ENCODE measurements at places on chromosomes 3 and 15.

GRCh38 chr3:185350841-185351240, 12.1 kb upstream of the MAP3K13 start:
- DNase-seq, result no peak

- no peak for DNase-seq
These were observed 815.9 kb downstream of the VGLL3 start for GRCh38 chr3:86175051-86175536.

- DNase-seq, result no peak
These were observed 2.9 kb upstream of the RNF7 start for GRCh38 chr3:141735176-141735575.

DNA sequence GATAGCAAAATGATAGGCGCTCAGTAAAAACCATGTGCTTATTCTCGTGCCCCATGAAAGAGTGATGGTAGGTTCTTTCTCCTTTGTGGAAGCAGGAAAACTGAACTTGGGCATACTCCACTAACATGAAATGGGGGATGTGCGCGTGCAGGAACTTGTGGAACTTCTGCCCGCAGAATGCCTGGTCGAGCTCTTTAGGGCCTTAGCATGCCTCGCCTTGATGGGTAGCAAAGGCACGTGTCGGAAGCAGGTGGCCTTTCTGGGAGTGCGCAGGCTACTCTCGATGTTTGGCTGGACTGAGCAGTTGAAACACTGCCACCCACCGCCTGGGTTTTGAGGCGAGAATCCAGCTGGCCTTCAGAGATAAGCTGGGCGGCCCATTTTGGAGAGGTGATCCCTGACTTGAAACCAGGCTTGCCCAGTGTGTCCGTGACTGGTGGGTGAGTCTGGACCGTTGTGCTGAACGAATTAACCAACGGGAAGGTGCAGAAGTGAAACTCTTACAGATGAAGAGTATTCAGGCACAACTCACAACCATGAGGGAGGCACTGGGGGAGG, 842 bp downstream of the PCCB start:
- DNase-seq, result peak; percentile 71

DNA sequence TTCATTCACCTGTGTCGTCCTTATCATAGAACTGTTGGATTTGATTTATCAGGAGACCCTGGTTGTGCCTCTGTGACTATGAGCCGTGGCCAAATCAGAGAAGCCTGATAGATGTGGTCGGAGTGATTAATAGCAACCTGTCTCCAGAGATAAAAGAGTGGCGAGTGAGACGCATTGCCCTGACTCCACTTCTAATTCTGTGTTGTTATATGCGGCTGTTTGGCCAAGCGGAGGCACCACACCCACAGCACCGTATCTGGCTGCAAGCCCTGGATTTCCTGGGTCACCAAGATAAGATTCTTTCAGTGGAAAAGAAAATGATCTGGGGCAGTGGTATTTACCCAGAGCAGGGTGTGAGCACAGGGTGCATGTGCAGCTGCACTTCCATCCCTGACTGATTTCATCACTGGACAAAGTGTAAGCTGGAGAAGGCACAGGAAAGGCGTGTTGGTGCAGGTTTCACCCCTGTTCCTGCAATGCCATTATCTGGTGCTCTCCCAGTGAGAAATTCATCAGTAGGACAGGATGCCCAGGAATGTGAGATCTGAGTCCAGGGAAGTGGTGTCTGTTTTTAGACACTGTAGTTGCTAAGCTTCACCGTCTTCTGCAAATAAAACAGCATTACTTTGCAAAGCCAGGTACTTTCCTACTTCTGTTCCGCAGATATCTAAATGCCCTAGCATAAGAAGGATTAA, 84.6 kb downstream of the CD47 start:
- DNase-seq, result no peak

GRCh38 chr3:172904711-172905373, 154.3 kb downstream of the ECT2 start:
- no peak for DNase-seq

DNA sequence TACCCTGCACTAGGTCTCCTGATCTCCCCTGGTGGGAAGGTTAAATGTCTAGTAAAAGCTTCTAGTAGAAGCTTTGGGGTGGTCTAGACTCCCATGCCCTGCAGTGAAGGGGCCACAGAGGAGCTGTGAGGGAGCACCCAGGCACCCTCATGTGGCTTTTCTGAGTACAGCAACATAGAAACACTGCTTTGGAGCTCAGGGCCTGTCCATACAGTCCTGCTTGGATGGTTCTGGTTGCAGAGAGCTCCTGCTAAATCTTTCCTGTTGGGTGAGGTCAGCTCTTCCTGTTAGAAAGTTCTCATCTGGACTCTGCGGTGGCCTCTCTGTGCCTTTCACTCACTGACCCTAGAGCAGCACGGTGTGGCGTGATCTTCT, 47.8 kb downstream of the GPD1L start:
- peak; percentile 67 for DNase-seq

DNA sequence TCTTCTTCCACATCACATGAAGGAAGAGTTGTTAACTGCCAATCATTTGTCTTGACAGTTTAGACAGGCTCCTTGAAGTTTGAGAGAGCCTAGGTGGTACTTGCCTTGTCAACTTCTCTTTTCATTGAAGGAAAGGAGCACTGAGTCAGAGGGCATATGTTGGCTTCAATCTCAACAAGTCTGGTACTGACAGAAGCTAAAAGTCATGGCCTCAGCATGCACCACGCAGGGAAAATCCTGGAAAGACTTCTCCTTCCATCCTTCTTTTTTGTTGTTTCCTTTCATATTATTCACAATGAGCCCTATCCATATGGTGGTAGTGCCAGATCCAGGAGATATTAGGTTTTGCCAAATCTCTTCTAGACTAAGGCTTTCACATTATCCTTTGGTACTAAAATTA, 1272.5 kb downstream of the ROBO1 start:
- DNase-seq, result no peak

DNA sequence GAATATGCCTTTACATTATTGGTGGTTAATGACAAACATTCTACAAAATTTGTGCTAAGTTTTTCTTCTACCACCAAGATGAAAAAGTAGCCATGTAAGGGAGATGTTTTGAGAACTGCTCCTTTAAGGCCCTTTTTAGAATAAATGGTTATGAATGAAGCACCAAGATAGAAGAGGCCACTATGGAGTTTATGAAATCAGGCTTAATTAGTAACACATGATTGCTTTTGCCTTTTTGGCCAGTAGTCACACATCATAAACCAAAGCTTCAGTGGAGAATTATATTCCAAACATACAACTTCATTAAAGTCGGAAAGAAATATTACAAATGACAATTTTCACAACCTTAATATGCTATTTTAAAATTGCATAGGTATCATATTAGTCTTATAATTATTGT, 331.7 kb downstream of the RBMS3 start:
- no peak for DNase-seq

- DNase-seq, result no peak
These were observed 2.0 kb downstream of the LIPC start for GRCh38 chr15:58433597-58434333.

DNA sequence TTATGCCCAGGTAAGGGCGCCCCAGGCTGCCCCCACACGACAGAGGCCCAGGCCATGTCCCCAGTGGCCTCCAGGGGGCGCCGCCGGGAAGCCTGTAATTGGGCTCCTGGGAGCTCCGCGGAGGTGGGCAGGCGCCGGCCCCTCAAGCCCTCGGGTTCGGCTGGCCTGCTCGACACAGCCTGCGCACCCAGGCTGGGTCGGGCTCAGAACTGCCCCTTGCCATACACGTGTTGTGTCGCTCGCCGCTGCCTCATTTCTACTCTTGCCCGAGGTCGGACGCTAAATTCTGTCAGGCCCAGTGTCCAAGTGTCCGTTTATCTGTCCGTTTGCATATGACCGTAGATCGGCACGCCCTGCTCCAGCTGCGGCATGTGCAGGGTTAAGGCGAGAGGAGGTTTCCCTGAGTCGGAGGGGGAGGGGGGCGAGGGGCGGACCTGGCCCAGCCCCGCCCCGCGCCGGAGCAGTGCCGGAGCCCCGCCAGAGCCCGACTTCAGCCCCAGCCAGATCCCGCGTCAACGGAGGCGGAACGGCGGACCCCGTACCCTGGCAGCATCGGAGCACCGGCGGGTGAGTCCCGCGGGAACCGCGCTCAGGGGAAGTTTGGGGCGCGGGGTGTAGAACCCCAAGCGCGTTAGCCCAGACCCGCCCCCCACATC, at the start of gene KLHDC8B:
Gene KLHDC8B, plus strand, starts transcription at position 480 of the 656 bp plus-strand sequence. CDS start 1,172 bp downstream, outside the sequence.
- peak; percentile 80 for DNase-seq

DNA sequence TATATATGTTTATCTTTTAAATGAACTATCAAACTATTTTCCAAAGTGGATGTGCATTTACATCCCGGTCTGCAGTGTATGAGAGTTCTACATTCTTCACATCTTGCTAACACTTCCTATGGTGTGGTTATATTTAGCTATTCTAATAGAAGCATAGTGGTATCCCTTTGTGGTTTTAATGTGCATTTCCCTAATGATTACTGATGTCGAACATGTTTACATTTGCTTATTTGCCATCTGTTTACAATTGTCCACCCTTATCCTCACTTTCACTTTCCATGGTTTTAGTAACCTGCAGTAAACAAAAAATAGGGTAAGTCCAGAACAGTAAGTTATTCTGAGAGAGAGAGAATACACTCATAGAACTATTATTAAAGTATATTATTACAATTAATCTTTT, 360.5 kb upstream of the NAALADL2 start:
- DNase-seq, result no peak

- DNase-seq, result no peak
These were observed 55.1 kb downstream of the EXOG start for GRCh38 chr3:38551026-38551832.

DNA sequence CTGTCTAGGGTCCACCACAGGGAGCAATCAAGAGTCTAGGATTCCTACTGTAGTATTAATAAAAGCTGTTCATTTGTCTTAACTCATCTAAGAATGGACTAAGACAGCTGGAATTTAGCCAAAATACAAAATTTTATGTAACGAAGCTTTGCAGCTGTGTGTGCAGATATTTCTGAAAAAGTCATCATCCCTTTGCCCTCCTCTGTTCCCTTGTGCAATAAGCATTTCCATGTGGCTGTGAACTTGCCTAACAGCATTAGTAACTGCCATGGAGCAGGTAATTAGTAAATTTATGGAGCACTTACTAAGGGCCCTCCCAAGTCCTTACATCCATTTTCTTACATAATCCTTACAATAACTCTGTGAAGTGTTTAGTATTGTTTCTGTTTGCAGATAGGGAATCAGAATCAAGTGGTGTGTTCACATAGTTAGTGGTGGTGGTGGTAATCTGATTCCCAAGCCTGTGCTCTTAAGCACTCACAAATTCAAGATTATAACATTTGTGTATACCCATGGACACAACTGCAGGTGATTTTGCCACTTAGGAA, 114.5 kb downstream of the RARB start:
- no peak for DNase-seq

DNA sequence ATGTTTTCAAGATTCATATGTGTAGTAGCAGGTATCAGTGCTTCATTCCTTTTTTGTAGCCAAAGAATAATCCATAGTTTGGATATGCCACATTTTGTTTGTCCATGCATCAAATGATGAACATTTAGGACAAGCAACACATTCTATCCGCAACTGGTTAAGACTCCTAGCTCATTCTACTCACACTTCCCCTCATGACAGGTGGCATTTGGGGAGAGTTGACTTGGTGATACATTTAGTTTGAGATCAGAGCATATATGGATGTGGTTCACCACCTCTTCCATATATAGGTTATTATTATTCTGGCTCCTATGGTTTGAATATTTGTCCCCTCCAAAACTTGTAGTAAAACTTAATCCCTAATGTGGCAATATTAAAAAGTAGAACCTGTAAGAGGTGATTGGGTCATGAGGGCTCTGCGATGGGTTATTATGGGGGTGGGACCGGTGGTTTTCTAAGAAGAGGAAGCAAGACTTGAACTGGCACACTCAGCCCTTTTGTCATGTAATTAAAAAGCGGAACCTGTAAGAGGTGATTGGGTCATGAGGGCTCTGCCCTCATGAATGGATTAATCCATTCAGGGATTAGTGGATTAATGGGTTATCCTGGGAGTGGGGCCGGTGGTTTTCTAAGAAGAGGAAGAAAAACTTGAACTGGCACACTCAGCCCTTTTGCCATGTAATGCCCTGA, 75.3 kb upstream of the HRH1 start:
- no peak for DNase-seq

- no peak for DNase-seq
These were observed 575.4 kb upstream of the GOLIM4 start for GRCh38 chr3:168671091-168671490.

- DNase-seq, result peak; percentile 90
These were observed 99.6 kb downstream of the FNDC3B start for GRCh38 chr3:172138792-172139507.

DNA sequence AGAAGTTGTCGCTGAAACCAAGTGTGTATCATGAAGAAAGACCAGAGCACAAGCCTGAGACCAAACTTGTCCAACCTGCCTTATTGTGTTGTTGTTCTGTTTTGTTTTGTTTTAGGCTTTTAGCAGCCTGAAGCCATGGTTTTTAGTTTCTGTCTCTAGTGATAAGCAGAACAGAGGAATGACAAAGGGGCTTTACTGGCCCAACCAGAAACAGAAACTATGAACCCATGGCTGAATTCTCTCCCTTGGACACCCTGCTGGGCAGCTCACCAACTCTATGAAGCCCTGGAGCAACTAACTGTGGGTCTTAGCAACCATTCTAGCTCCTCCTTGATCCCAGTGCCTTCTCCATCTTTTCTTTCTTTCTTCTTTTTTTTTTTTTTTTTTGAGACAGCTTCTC, 30.3 kb downstream of the HCLS1 start:
- DNase-seq, result no peak

- peak; percentile 21 for DNase-seq
These were observed 40.9 kb upstream of the MYO5C start for GRCh38 chr15:52336529-52336928.

GRCh38 chr15:89998141-89998661, 2.9 kb upstream of the ZNF710 start:
- no peak for DNase-seq

- peak; percentile 85 for DNase-seq
These were observed 32.3 kb downstream of the CBLB start for GRCh38 chr3:105836533-105836932.

GRCh38 chr3:62557450-62557849, 184.1 kb upstream of the FEZF2 start:
- DNase-seq, result no peak

GRCh38 chr3:177197727-177198460, 612 bp upstream of the TBL1XR1 start:
- DNase-seq, result peak; percentile 20

- DNase-seq, result no peak
These were observed 44.6 kb upstream of the COL6A5 start for GRCh38 chr3:130300888-130301287.

DNA sequence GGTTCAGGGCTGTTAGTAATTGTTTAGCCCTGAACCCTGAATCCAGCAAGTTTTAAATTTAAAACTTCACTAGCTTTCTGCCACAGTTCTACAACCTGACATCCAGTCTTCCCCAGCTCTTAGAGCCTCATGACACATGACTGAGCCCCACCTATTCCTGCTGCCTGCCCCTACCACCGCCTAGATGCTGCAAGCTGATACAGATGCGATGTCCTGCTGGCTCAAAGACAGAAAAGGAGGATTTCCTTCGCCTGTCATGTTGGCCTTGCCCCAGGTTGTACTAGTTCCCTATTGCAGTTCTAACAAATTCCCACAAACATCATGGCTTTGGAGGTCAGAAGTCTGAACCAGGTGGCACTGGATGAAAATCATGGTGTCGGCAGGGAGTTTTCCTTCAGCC, 510.6 kb upstream of the PPP2R3A start:
- no peak for DNase-seq
